ENCODE measurements at places on chromosomes 1 and 21. TPM values are rescaled to one million over a fixed set of nuclear protein-coding genes. Genes with fewer than 3 reads are reported as not detected.

The AMY2A gene
- not detected for total RNA-seq

The RIPPLY3 gene
- not detected for total RNA-seq

The NR1I3 gene
- not detected for total RNA-seq

The HES3 gene
- total RNA-seq: not detected

The CD101 gene
- total RNA-seq: 0.06 TPM

The TRIM45 gene
- 3.0 TPM for total RNA-seq

The RPL5 gene
- 965 TPM for total RNA-seq

The FCRL2 gene
- total RNA-seq: not detected

The HTR6 gene
- total RNA-seq: not detected

The AADACL4 gene
- total RNA-seq: not detected

The LGR6 gene
- total RNA-seq: not detected

The ICOSLG gene
- 26.4 TPM for total RNA-seq

The RHBDL2 gene
- not detected for total RNA-seq
